ENCODE measurements at places on chromosomes 7 and 10.

DNA sequence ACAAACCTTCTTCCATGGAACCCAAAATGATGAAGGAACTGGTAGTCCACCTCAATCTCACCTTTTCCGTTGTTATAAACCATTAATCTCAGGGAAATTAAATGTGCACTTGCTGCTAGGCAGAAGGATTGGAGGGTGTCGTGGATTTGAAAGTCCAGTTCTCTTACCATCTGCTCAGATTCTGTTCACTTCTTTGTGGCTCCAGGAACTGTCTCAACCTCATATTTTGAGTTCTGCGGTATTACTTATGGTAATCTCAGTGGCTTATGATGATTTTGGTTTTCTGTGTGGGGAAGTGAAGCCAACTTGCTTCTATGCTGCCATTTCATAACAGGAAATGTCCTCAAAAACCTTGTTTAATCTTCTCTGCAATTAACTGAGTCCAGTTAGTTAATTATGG, 136.4 kb downstream of the CDC14C start:
- no peak for DNase-seq

- no peak for DNase-seq
These were observed 14.0 kb upstream of the IL6 start for GRCh38 chr7:22712999-22713398.

- DNase-seq = peak; percentile 33
These were observed 977 bp downstream of the TMEM248 start for GRCh38 chr7:66921918-66922486.

GRCh38 chr10:28842321-28842720, 165.0 kb downstream of the BAMBI start:
- DNase-seq = no peak

DNA sequence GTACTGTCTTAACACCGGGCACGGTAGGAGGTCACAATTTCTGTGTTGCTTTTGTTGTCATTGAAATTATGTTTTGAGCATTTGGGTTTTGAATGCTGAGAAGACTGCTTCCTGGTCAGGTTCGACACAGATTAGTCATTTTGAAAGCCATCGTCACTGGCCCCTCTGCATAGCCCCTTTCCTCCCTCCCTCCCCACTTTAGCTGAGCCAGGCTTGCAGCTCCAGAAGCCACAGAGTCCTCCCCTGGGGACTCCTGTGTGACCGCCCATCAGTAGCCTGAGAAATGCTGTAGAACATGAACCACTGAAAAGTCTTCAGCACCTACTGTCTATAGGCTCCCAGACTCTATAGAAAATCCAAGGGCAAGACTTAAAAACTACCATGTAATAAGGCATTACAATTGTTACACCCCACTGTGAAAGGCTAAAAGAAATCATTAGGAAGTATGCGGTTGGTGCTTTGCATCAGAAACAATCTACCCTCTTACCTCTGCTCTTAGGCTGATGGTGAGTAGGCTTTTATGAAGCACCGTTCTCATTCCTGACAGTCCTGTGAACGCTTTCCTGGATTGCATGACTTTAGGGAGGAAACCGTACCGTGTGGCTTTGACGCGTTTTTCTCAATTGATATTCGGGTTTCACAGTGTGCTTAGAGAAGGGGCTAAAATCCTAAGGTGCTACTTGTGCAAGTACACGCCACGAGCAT, 24.8 kb downstream of the JCAD start:
- DNase-seq = no peak

DNA sequence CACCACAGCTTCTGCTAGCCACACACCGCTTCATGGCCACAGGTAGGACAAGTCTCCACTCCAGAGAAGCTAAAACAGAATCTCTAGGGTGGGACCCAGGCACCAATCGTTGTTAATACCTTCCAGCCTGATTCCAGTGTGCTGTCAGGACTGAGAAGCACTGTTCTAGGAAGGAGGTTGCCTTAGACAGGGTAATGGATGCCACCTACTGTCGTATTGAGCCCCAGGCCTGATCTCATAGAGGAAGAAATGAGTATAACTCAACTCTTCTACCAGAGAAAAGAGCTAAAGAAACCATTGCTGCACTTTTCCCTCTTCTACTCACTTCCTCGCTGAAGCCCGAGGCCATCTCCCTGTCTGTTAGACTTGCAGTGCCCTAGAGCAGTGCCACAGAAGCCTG, 31.8 kb downstream of the CNNM1 start:
- no peak for DNase-seq

- no peak for DNase-seq
These were observed 131.1 kb upstream of the SORCS3 start for GRCh38 chr10:104509981-104510380.

- no peak for DNase-seq
These were observed at the start of gene SCIN for GRCh38 chr7:12570534-12571461. SCIN (plus strand) TSS chr7:12570720; CDS start chr7:12570787, 67 bp downstream.

DNA sequence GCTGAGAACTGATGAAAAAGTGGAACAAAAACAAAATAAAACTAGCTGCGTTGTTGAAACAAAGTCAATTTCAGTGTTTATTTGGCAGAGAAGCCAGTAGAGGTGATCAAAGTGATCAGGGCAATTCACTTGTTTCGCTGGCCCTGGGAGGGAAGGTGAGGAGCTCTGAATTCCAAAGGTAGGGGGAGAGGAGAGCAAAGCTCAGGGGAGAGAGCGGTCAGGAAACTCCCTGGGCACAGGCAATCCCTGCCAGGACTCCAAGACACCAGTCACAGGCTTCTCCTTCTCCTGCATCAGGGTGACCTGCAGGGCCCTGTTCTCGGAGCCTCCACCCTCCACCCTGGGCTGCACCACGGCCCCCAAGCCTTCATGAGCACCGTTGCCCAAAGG, 6.8 kb upstream of the KIAA1217 start:
- no peak for DNase-seq
